Activated CD4-positive, alpha-beta T cell treated with anti-CD3 and anti-CD28 coated beads for 48 hours (primary cell): ENCODE measurements at places on chromosomes 2 and 18.

- no peak for DNase-seq
Observed at GRCh38 chr18:42157878-42158277, 202.8 kb downstream of the PIK3C3 start.

GRCh38 chr18:48417985-48418384 is 8.8 kb upstream of the ZBTB7C start:
- DNase-seq = no peak

DNA sequence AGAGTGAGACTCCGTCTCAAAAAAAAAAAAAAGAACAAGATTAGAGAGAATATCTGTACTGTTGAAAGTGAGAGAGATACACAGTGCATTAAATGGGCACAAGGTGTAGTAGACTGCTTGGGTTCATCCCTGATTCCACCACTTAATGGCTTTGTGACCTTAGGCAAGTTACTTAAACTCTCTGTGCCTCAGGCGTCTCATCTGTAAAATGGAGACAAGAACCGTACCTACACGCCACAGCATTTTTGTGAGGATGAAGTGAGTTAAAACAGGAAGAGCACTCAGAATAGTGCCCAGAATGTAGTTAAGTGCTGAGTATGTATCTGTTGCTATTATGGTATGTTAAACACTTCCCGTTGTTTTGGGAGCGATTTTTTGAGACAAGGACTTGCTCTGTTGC is 64.3 kb downstream of the MTHFD2 start:
- no peak for DNase-seq

GRCh38 chr18:47062471-47062870 is 27.1 kb upstream of the ELOA2 start:
- no peak for DNase-seq

- no peak for DNase-seq
Observed at GRCh38 chr2:211503198-211503597, 946.8 kb downstream of the CPS1 start.

DNA sequence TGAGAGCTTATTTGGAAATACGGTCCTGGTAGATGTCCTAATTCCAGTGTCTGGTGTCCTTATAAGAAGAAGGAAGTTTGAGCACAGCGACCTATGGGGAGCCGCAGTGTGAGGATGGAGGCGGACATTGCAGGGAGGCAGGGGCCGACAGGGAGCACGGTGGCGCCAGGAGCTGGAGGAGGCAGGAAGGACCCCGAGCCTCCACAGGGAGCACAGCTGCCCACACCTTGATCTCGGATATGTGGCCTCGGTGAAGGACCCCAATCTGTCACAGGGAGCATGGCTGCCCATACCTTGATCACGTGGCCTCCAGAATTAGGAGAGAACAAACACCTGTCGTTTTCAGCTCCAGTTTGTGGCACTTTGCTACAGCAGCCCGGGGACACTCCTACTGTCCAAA is 461.6 kb upstream of the SALL3 start:
- no peak for DNase-seq

- no peak for DNase-seq
Observed at GRCh38 chr2:207937823-207938222, 87.5 kb downstream of the PLEKHM3 start.

DNA sequence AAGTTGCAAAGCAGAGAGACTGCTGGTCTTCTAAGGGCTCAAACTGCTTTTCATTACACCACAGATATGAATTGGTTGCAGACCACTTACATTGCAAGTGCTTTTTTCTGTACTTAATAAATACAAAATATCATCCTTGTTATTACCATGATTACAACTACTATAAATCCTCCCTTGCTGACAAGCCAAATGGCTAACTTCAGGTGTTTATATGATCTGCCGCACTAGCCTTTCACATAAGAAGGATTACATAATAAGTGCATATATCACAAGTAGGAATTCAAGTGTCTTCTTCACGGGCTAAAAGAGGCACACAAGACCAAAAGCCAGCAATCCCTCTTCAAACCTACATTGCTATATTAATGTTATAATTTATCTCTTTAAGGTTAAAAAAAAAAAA is 373.0 kb downstream of the ZEB2 start:
- no peak for DNase-seq

DNA sequence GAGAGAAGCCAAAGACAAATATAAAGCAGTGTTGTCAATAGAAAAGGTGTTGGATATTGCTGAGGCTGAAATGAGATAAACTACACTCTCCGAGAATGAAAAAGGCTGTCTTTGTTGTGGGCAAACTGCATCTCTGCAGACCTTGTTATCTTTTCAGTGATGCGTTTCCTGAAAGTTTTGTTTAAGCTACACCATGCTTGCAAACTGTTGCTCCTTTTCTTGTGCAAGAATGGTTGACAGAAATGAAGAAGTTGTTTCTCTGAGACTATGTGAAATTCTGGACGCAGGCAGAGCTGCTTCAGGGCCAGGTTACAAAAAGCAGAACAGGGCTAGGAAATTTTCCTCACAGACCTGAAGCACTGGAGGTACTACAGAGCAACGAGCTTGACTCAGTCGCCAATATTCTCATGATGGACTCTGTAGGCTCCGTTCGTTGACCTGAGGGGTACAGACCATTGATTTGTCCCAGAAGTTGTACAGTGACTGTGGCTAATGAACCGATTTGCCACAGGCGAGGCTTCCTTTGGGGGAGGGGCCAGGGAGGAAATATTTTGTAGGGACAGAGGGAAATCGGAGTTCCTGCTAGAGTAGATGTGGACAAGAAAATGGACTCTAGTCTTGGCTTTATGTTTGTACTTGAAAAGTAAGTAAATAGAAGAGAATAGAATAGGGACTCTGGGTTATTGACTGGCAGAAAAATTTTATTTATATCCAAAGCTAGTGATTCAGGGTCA is 3.5 kb upstream of the ATL2 start:
- DNase-seq = no peak
